ENCODE measurements at places on chromosomes 7 and 10.

- DNase-seq, result no peak
Measured at GRCh38 chr7:125098377-125098970, 168.8 kb upstream of the POT1 start.

DNA sequence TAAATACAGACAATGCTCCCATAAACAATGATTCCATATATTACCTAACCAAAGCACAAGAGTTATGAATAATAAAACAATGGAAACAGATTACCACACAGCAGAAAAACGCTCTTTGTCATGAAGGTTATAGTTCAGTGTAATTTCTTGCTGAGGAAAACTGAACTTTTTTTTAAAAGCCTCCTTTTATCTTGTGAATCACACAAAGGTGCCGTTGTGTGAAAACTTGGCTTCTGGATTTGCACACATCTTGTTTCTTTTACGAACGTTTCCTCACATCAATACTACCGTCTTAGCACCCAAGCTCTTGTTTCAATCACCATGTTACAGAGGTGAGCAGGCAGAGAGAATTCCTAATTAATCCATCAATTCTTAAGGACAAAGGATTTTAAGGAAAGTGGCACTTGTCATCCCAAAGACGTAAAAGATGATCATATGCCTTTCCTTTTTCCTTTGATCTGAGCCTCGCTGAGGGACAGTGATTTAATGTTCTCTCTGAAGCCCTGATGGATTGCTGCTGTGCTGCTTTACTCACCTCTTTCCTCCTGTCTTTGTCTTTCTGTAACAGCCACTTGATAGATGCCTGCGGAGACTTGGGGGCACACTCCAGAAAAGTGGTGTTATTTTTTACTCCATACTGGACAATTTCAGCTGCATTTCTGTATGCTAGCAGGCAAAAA, 110.1 kb downstream of the CD36 start:
- no peak for DNase-seq

DNA sequence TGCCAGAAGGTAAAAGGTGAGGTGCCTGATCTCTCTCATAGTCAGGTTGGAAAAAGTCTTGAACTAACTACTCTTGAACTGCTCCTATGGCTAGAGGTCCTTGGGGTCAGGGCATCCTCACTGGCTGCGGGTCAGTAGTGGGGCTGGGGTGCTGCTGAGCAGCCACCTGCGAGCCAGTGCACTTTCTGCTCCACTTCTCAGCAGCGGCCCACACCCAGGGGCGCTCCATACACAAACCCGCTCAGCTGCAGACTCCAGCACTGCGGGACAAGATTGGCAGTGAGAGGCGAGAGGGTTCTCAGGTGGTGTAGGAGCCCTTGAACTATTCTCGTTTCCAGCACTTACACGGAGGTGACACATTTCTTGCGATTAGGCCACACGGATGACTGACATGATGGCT, 6.0 kb downstream of the ABCA13 start:
- DNase-seq, result no peak

- DNase-seq, result no peak
Measured at GRCh38 chr7:73354821-73355220, 26.9 kb downstream of the FKBP6 start.

DNA sequence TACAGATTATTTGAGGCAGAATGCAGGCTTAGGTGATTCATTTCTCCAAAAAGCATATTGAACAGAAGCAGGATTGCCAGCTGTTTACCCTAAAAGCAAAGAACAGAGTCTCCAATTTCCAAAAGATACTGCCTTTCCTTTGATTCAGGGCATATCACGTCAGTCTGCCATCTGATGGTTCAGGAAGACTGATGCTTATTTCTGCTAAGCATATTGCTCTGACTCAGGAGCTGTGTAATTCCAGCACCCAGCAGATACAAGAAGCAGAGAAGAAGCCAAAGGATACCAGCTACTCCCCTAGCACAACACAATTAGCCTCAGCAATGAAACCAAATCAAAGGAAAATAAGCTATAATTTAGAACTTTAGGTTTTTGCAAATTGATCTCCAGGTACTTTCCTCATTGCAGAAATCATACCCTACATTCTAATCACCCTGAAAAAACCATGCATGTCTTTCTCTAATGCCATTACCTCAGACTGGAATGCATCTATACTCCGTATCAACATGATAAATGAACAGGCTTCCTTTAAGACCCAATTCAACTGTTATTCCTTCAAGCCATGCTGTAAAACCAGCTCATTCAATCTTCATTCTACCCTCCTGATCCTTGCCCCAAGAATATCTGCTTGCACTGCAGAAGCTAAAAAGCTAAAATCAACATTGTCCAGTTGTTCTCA, 55.1 kb downstream of the ABI1 start:
- no peak for DNase-seq

DNA sequence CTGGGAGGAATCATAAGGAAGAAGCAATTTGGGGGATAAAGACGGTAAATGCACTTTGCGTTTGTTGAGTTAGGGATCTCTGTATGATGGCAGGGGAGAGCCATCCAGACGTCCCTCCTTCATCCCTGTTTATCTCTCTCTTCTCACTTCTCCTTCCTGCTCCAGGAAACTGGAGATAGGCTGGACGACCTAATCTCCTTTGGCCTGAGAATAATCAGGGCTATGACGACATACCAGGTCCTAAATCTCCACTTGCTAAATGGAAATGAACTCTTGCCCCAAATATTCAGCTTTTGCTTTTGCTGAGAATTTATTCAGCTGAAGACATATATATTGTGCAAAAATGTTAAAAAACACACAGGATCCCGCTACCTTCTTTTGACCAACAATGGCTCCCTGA, 182.9 kb upstream of the INHBA start:
- no peak for DNase-seq

- DNase-seq, result no peak
Measured at GRCh38 chr7:40276061-40276460, 141.3 kb downstream of the SUGCT start.

DNA sequence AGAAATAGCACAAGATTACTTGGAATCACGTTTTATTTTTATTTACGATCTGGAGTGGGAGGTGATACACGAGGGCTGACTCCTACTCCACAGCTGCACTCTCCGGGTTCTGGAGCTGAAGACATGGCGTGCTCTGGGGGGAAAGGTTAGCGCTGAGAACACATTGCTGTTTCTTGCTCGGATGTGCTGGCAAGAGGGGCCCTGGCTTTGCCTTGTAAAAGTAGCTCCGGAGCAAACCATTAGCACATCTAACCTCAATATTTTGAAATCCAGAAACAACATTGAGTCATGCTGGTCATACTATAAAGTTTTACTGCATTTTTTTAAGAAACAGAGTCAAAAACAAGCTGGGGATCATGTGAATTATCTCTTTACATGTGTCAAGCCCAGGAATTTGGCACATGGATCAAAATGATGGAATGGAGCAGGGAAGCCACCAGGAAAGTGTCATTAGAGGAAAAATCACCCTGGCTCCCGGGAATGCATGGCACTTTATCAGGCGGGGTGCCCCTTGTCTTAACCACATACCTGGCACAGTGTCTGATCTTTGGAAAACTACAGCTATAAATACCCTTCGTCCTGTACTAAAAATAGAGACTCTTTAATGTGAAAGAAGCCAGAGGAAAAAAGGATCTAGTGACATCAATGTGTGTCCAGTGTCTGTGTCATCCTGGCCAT, 31.6 kb upstream of the LYZL1 start:
- DNase-seq, result peak; percentile 71

DNA sequence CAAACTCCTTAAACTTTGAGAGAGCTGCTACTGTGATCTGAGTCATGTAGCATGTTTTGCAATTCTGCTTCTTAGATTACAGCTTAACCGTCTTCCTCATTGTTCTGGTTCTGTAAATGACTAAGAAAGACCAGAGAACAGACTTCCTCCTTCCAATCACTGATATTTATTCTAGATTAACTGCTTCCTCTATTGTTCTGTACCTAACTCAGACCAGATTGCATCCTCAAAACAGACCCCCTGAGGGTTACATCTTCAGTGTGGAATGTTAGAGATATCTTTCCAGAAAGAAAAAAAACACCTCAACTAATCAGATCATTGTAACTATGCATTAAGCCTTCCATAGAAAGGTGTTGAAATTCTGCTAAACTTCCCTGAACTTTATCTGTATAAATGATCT, 5.7 kb upstream of the PIP start:
- DNase-seq, result no peak

DNA sequence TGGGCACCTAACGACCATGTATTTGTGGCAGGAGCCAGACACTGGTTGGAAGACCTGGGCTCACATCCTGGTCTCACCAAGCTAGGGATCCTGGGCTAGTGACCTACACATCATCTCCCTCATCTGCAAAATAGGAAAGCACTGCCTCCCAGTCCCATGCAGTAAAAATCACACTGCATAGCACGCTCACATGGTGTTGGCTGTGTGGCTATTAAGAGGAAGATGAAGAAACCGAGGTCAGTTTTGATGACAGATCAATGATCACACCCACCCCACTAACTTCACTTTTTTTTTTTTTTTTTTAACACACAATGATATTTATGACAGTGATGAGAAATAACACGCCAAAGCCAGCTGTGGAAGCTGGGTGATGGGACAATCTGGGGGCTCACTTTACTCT, 146.5 kb downstream of the RNF216 start:
- no peak for DNase-seq

GRCh38 chr7:141220263-141220880, 146.5 kb downstream of the TMEM178B start:
- DNase-seq, result no peak

- no peak for DNase-seq
Measured at GRCh38 chr10:28623483-28623882, 53.8 kb upstream of the BAMBI start.

GRCh38 chr7:137296576-137296975, 47.0 kb downstream of the PTN start:
- DNase-seq, result peak; percentile 46

DNA sequence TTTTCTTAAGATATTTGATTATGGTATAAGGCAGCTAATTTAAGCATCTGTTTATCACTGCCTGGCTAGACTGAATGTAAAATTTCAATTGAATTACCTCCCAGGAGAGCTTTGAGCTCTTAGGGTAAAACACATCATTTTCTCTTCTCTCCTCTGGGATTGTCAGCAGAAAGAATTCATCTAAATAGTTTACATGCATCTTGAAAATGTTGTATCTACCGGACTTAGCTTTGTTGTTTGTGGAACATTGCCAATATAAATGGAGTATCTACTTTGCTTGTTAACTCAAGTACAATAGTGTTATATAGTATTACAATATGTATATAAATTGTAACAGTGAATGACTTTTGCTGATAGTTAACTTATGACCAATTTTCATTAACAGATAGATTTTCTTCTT, 73.3 kb downstream of the TAF3 start:
- no peak for DNase-seq

GRCh38 chr10:121598263-121599249, at the start of gene FGFR2:
Gene FGFR2 (minus strand): TSS chr10:121598444. CDS start chr10:121593817, 4,627 bp downstream.
- DNase-seq, result peak; percentile 88

DNA sequence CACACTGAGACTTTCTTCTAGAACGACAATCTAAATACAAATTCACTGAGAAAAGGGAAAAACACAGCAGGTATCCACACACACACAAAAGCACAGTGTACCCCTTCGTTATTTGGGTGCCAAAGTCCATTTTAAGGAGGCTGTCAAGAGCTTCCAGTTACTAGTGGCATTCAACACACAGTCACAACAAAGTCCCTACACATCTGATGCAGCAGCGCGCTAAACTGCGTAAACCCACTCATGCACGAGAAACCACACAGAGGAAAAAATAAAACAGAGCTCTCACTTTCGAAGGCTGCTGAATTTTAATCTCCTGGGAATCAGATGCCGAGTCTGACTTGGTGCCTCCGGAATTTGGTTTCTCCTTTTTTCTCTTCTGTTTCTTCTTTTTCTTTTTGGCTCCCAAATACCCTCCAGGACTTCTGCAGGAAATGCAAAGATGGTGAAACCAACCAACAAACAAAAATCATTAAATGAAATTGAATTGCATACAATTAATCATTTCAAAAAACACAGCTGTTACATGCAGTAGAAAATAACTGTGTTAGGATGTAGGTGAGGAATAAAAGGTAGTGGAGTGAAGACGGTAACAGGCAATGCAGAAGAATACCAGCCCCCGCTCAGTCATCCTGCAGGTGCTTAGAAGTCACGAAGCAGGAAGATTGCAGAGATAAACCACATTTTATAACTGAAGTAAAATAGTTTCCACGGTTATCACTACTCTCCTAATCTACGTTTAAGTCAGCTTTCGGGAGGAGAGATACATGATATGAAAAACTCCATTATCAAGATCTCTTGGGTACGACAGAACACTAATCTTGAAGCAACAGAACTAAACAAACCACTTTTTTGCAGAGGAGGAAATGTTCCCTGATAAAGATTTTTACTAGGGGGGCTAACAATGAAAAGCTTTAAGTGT, 27.1 kb downstream of the NMT2 start:
- no peak for DNase-seq

- DNase-seq, result peak; percentile 56
Measured at GRCh38 chr10:30432622-30433305, 1.2 kb upstream of the MAP3K8 start.

GRCh38 chr7:128881458-128882125, 18.9 kb downstream of the ATP6V1F start:
- no peak for DNase-seq

DNA sequence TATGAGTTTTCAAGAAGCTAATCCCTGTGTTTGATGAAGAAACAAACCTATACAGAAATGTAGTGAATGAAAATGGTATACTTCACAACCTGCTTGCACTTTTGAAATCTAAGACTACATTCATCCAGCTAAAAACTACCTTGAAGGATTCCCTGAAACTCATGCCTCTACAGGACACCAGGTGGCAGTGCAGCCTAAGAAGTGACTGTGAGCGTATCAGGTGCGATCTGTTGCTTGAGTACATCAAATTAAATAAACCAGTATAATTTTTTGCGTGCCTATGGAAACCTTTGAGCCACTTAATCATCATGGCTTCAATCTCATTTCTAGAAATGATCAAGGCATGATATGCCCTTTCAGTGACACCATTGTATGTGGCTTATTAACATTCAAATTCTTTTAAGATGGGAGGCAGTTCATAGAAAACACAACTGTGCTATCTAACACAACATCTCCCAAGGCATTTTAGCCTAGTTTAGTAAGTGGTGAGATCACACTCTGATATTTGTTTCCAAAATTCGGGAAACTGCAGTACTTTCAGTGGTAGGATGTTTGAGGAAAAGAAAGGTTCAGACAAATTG, 57.4 kb downstream of the PPP1R17 start:
- DNase-seq, result peak; percentile 61

DNA sequence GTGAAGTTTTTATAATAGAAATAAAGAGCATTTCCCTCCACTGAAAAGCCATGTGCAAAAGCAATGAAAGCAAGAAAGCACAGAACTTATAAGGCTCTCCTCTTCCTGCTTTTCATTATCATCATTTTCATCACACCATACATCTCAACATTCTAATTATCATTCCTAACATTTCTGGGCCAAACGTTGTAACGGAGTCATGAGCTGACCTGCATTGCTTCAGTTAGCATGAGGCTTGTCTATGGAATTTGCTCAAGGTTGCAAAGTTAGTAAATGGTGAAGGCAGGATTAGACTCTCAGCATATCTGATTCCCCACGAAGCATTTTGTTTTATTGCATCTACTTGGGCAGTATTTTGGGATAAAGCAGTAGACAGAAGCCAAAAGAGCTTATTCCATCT, 11.4 kb downstream of the SCIN start:
- no peak for DNase-seq

GRCh38 chr7:156497776-156498509, 142.6 kb upstream of the RNF32 start:
- no peak for DNase-seq

- no peak for DNase-seq
Measured at GRCh38 chr7:78254726-78255055, 456.1 kb downstream of the PHTF2 start.

GRCh38 chr7:133540096-133540860, 287.4 kb downstream of the EXOC4 start:
- DNase-seq, result no peak

GRCh38 chr10:94757916-94758315, 4.6 kb upstream of the CYP2C19 start:
- DNase-seq, result no peak
